Stimulated activated CD8-positive, alpha-beta memory T cell treated with anti-CD3 and anti-CD28 coated beads, Interleukin-4, amount 100 ng/mL, for 1 hour (primary cell): ENCODE measurements at places on chromosomes 4 and X.

DNA sequence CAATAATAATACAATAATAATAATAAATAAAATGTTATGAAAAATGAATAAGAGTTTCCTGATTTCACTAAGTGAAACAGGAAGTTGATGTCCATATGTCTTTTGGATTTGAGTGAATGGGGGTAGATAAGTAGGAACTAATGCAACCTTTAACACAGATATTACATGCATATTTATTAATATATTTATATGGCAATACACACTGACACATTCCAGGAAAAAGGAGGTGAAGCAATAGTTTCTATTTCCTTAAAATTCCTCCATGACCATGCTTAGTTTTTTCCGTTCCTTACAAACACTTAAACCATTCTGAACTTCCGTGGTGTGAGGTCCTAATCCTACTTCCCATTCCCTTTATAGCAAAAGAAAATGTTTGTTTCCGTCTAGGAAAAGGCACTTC, 48.3 kb downstream of the ATXN3L start:
- no peak for DNase-seq

GRCh38 chrX:10649265-10649664, 28.9 kb upstream of the MID1 start:
- no peak for DNase-seq

DNA sequence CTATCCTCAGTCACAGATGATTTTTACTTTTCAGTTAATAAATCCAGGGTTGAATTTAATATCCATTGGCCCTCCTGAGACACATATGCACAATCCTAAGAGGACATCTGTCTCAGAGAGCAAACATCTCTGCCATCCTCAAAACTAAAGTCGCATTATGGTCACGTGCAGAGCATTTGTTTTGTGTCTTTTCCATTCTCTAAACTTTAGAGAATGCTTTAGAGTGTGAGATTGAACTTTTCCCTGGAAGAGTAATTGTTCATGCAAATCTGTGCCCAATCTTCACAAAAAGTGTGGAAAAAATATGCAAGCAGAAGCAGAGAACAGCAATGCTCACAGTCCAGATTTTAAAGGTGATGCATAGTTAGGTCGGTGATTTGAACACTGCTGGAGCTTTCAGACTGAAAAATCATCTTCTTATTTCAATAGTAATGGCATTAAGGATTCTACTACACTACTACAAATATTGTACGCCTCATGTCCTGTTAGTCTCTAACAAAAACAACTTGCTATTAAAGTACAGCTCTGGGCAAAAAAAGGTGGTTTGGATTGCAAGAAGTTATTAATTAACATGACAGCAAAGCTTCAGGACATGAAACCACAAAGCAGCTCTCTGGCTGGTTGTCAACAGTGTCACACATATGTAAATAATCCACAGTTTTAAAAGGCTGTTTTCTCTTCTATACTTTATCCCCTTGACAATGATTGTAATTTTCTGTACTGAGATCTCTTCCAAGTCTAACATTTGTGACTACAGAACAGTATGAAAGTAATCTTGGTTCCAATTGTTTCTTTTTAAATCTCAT, 19.9 kb downstream of the DCHS2 start:
- DNase-seq, result no peak

DNA sequence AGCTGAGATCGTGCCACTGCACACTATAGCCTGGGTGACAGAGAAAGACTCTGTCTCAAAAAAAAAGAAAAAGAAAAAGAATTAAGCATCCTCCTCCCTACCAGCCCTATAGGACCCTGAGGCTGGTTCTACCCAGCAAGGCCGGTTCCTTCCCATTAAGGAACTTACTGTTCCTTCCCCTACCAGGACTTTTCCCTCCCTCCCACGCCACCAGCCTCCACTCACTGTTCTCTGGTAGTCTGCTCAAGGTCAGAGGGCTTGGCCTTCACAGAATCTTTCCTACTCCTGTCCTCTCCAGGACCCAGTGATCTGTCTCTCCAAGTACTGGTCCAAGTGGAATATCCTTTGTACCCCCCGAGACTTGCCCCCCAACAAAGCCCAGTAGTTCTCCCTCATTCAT, 1.4 kb downstream of the GRIPAP1 start:
- DNase-seq, result no peak

- DNase-seq, result no peak
These were observed 117.2 kb downstream of the GASK1B start for GRCh38 chr4:158055668-158056067.

DNA sequence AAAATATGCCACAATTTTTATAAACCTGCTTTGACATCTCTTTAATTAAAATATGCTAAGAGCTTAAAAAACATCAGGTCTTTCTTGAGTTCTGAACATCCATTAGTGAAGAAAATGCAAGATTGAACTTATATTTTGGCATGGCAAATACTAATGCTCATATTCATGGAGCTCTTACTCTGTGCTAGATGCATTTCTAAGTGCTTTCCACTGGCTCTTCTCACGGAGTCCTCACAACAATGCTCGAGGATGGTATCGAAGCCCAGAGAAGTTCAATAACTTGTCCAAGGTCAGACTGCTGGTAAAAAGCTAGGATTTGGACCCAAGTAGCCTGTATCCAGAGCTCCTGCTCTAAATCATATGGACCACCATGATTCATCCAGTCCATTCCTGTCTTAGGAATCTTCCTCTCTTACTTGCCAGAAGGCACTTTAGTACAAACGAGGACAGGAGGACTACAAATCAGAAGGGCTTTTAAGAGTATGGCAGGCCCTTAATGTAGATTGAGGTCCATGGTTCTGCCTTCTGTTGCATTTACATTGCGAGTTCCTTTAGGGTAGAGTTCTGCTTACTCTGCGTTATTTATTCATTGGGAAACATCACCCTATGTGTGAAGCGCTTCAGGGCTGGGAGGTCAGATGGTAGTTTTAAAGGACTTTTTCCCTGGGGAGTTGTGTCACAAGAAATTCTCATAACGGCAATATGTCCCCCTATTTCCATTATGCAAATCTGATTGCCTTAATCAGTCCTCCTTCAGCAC, 199.2 kb downstream of the RASL11B start:
- no peak for DNase-seq

- no peak for DNase-seq
These were observed 2.2 kb downstream of the SOX3 start for GRCh38 chrX:140502491-140503237.

DNA sequence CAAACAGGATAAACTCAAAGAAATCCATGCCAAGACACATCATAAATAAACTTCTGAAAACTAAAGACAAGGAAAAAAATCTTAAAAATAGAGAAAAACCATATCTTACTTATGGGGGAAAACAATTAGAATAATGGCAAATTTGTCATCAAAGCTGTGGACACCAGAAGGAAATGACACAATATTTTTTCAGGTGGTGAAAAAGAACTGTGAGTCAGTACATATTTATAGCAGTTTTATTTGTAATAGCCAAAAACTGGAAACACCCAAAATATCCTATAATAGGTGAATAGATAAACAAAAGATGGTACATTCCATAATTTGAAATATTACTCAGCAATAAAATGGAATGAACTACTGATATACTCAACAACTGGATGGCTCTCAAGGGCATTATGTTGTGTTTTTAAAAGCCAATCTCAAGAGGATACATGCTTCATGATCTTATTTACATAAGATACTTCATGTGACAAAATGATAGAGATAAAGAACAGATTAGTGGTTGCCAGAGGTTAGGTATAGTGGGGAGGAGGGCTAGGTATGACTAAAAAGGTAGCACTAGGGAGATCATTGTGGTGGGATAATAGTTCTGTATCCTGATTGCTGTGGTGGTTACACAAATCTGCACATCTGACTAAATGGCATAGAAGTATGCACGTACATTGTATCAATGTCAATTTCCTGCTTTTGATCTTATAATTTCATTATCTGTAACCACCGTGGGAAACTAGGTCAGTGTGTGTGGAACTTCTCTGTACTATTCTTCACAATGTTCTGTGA, 191.9 kb downstream of the PPP1R2C start:
- no peak for DNase-seq

- no peak for DNase-seq
These were observed 25.6 kb upstream of the MSMO1 start for GRCh38 chr4:165301833-165302232.

DNA sequence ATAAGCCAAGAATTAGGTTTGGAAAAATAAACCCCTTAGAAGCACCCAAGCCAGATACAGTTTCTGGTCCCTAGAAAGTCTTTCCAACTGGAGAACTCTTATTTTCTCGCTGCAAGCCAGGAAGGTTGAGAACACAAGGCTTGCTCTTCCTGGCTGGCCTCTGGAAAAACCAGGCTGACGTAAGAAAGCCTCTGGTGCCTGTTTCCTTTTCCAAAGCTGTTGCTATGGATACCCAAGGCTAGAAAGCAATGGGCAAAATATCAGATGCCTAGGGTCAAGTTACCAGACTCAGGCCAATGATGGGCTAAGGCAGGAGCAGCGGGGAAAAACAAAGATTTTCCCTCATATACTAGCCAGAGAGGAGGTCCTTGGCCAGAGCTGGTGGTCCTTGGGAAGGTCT, 281.6 kb downstream of the KLHL13 start:
- no peak for DNase-seq

DNA sequence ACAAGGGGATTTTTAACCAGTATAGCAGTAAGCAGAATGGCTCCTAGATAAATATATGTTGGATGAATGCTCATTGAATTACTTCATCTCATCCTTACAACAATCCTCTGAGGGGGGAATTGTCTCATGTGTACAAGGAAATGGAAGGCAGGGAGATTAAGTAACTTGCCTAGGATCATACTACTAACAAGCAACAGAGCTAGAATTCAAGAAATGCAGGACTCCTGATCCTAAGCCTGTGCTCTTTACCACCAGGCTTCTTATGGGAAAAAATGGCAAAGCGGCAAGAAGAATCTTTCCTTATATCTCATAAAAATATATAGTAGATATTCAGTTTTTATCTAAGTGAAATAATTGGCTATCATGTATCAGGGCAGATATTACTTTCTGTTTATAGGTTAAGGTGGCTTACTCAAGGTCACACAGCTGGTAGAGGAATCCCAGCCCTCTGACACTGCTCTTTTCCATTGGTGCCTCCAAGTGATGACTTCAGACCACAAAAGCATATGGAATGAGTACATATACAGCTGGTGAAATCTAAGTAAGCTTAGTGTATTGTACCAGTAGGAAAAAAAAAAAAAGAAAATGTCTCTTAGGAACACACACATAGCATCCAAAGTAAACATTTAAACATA, 2.1 kb downstream of the ABHD18 start:
- DNase-seq, result no peak

DNA sequence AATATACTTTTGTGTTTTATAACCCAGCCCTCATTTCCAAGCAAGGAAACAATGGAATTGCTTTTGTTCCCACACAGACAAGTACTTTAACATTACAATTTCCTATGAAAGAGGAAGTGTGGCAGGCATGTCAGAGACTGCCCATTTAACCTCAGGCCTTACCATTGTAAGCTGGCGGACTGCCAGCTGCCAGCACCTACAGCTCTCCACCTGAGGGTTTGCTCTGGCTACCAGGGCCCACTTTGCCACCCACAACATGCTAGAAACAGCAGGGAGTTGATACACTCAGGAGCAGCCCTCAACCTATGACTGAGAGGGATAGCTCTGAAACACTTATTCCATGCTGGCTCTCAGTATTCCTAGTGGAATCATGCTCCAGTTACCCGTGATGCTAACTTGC, 152.3 kb upstream of the PRDX4 start:
- DNase-seq, result no peak

DNA sequence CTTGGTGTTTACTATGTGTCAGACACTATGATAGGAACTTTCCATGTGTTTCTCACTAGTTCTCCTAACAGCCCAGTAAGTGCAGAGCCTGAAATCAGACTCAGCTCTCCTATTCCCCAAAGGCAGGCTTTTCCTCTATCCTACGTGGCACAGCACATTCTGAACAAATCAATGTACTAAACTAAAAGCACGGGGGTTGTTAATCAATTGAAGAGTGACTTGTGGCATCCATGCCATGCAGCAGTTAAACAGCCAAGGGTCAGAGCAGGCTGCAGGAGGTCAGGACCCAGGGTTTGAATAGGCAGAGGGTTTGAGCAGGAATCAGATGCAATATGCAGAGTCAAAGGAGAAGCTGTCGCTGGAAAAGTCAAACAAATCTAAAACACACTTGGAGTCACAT, 289.7 kb upstream of the LDB2 start:
- DNase-seq, result no peak

DNA sequence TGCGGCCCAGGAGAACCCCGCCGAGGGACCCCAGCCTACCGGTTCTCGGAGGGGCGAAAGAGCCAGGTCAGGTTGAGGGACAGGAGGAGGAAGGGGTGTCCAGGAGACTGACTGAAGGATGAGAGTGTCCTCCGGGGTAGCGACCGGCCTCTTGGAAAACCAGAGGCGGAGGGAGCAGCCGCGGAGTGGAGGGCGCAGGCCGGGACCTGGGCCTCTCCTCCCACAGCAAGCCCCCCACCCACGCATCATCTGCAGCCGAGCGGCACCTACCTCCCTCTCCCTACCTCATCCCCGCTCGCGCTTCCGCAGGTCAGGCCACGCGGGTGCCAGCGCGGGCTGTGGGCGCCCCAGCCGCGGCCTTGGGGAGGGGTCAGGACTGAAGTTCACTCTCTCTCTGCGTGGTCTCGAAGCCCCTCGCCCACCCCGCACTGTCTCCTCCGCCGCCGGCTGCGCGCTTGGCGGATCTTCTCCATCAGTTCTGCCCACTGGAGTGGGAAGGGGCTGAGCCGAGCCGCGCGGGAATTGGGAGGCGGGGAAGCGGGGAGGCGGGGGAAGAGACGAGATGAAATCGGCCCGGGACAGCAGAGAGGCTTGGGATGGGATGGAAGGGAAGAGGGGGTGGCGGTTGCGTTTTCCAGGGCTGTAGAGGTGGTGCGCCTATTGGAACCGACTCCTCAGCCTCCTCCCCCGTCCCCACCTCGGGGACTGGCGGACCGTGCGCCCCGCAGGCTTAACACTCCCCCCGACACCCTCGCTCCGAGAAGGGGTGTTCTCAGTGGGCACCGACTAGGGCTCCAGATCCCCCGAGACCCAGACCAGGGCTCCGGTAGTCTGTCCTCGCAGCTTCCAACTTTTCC, 1.8 kb downstream of the NLGN4X start:
- DNase-seq, result no peak

GRCh38 chr4:24002330-24002966, 112.6 kb upstream of the PPARGC1A start:
- DNase-seq, result no peak

DNA sequence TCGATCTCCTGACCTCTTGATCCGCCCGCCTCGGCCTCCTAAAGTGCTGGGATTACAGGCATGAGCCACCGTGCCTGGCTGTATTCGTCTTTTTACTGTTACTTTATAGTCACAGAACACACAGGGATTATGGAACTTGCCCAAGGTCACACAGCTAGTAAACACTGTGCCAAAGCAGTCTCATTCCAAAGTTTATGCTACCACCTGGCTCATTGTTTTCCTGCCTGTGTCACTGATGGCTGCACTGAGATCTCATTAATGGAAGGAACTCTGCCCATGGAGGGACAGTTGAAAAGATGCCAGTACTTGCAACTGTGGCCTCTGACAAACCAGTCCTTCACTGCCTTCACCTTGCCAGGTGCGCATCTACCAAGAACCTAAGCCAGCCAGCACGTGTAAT, 517.7 kb downstream of the BCOR start:
- no peak for DNase-seq

- DNase-seq, result no peak
These were observed 31.4 kb downstream of the VSIG4 start for GRCh38 chrX:66008328-66008970.
